Activated T-cell treated with anti-CD3 and anti-CD28 coated beads, Interleukin-2, amount 50 U/mL, for 4 hours (primary cell): ENCODE measurements at places on chromosomes 5 and 9.

- no peak for DNase-seq
Observed at GRCh38 chr5:141898448-141899049, 20.3 kb upstream of the PCDH1 start.

DNA sequence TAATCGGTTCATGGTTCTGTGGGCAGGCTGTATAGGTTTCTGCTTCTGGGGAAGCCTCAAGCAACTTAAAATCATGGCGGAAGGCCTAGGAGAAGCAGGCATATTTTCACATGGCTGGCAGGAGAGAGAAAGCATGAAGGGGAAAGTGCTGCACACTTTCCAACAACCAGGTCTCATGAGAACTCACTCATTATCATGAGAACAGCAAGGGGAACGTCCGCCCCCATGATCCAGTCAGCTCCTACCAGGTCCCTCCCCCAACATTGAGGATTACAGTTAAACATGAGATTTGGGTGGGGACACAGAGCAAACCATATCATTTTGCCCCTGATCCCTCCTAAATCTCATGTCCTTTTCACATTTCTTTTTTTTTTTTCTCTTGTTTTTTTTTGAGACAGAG, 82.1 kb downstream of the EHMT1 start:
- no peak for DNase-seq

GRCh38 chr5:2515180-2515764, 236.2 kb downstream of the IRX2 start:
- no peak for DNase-seq

DNA sequence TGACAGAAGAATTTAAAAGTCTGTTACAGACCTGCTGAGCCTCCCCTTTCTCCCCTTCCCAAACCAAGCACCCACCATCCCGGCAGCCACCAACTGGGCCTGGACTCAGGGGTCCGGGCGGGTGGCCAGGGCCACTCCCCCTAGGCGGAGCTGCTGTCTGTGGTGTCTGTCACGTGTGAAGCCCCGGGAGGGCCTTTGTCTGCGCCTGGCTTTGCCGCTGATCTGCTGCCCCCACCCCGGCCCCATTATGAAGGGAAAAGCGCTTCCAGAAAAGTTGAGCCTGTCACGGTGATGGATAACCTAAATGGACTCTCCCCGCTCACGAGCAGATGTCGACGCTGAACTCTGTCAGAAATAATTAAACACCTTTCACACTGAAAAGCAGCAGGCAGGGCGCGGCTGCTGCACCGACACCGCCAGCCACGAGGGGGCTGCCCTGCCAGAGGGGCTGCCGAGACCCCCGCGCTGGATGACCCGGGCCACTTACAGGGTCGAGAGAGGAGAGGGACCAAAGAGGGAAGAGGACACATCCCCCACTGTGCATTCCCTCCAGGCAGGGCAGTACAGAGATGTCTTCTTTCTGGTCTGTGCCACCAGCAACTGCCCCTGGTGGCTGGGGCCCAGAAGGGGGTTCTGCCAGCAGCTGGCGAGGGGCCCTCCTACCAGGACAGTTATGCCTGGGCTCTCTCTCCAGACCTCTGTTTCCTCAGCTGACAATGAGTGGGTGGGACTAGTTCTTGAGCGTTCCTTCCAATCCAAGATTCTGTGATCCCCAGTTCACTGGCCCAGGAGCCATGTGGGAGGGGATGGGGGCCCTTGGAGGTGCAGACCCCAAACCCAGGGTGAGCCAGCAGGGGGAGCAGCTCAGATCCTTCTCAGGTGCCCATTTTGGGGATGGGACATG, 36.0 kb upstream of the BARHL1 start:
- no peak for DNase-seq

DNA sequence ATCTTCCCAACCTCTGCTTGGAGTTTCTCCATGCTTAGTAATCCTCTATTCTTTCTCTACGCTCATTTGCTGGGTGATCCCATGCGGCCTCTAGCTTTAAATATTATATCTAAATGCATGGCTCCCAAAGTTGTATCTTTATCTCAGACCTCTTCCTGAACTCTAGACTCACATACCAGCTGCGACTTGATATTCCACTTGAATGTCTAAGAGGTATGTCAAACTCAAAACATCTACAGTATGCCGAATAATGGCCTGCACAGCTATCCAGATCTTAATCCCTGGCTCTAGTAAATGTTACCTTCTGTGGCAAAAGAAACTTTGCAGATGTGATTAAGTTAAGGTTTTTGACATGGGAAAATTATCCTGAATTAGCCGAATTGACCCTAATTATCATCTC, 179.2 kb downstream of the TTC39B start:
- no peak for DNase-seq

GRCh38 chr5:82091617-82092016, 119.8 kb downstream of the ATG10 start:
- DNase-seq = no peak

DNA sequence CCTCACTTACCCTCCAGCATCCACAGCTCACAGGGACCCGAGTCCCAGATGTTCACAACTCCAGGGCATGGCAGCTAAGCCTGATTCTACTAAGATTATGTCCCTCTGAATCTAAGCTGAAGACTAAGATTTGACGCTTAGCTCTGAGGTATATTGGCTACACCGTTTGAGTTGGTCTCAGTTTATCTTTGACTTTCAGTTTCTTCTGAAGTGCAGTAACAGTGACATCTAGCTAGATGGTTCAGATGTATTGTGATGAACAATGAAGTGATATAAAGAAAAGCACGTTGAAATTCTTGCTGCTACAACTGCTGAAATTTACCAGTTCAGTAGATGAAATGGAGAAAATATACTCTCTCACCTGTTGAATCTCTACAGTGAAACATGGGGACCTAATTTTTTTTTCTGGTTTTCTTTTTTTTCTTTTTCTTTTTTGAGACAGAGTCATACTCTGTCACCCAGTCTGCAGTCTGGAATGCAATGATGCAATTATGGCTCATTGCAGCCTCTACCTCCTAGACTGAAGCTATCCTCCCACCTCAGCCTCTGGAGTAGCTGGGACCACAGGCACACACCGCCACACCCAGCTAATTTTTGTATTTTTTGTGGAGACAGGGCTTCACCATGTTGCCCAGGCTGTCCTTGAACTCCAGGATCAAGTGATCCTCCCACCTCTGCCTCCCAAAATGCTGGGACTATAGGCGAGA, 15.7 kb downstream of the RFK start:
- no peak for DNase-seq

DNA sequence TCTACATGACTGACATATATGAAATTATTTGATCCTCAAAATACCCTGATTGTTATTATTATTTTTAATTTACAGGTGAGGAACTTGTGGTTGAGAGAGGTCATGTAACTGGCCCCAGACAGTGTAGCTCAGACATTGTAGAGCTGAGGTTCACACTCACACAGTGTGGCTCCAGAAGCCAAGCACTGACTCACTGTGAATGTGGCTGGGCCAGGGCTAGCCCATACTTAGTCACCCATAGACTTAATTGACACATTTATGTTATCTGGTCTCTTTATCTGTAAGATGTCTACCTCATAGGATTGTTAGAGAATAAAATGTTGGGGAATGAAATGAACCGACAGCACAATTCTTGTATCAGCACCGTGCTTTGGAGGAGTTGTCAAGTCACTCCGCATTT, 24.9 kb upstream of the CCDC112 start:
- no peak for DNase-seq

DNA sequence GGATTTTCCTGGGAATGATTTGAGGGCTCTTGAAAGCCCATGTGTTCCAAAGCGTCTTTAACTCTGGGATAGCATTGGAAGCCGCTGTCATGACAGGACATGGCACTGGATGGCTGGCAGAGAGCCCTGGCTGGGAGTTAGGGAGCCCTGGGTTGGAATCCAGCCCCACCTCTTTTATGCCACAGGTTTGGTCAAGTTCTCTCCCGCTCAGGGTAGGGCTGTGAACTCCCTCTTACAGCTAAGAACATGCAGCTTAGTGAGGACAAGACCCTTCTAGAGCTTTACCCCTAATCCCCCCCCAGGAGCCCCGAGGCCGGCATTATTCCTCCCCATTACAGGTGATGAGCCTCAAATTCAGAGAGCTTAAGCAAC, 37.2 kb downstream of the OLFML2A start:
- no peak for DNase-seq

- no peak for DNase-seq
Observed at GRCh38 chr9:37100741-37101140, 19.6 kb upstream of the ZCCHC7 start.

DNA sequence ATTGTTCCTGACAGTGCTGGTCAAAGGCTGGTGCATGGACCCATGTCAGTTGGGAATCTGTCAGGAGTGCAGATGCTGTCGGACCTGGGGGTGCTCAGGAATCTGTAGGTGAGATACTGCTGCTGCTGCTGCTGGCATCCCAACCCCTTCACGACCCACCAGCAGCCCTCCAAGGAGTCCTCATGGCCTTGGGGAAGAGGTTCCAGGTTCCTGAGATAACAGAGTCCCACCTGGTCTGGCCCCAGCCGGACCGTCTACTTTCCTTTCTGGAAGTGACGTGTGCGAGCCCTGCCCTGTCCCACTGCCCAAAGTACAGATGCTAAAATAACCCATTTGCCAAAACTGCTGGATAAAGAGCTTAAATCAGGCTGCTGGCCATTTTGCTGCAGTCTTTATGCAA, 4.3 kb downstream of the NXNL2 start:
- DNase-seq = no peak

- no peak for DNase-seq
Observed at GRCh38 chr9:20373263-20373662, 249.0 kb downstream of the MLLT3 start.

- no peak for DNase-seq
Observed at GRCh38 chr5:102130386-102130785, 165.7 kb downstream of the SLCO4C1 start.

- DNase-seq = no peak
Observed at GRCh38 chr9:127172066-127172707, 49.8 kb upstream of the ANGPTL2 start.

GRCh38 chr9:137680444-137681358, 61.9 kb downstream of the EHMT1 start:
- no peak for DNase-seq

GRCh38 chr5:116731432-116731831, 156.8 kb upstream of the SEMA6A start:
- no peak for DNase-seq

DNA sequence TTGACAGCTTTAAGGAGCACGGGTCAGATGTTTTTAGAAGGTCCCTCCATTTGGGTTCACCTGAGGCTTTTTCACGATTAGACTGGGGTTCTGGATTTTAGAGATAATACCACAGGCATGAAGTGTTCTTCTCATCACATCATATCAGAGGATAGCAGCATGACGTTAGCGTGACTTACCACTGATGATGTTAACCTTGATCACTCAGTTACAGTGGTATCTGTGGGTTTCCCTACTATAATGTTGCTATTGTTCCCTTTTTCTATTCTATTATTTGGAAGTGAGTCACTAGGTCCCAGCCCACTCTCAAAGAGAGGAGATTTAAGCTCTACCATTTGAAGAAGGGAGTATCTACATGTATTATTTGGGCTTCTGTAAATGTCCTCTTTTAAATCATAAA, 300.0 kb downstream of the MAST4 start:
- DNase-seq = no peak

DNA sequence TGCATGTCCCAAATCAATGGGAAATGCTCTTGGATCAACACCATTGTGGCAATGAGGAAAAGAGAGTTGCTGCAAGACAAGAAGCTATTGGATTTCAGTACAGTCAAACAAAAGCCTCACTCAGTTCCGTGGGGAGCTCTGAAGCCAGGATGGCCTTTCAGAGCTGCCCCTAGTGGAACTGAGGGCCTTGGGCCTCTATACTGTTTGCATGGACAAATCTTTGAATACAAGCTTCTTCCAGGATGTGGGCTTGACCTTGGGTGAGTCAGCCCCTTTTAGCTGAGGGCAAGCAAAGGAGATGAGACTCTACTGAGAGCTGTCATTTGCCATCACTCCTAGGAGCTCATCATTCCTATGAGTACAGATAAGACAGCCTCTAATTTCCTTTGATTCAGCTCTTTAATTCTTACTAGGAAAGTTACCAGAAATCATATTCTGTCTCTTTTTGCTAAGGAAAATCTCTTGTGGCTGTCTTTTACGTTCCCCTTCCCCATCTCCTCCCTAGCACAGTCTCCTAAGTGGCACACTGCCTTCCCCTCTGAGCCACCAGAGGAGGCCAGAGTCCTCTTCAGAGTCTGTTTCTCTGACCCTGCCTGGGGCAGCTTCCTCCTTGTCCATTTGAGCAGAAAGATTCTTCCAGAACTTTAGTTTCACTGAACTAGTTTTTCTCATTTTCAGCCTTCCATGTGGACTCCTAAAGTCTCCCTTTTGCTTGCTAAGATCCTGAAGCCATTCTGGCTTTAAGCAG, 168.8 kb upstream of the POC5 start:
- DNase-seq = no peak

DNA sequence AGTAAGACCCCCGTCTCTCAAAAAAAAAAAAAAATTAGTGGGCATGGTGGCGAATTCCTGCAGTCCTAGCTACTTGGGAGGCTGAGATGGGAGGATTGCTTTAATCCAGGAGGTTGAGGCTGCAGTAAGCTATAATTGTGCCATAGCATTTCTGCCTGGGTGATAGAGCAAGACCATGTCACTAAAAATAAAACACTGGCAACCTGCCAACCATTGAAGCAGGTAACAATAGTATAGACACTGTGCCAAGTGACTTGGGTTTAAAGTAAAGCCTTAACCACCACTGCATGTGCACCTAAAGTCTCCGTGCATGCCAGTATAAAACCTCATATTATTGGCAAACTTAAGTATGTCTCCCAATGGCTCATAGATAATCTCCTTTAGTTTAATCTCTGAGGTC, 3.4 kb upstream of the APBA1 start:
- DNase-seq = no peak
